ENCODE measurements at places on chromosomes 13 and 19.

DNA sequence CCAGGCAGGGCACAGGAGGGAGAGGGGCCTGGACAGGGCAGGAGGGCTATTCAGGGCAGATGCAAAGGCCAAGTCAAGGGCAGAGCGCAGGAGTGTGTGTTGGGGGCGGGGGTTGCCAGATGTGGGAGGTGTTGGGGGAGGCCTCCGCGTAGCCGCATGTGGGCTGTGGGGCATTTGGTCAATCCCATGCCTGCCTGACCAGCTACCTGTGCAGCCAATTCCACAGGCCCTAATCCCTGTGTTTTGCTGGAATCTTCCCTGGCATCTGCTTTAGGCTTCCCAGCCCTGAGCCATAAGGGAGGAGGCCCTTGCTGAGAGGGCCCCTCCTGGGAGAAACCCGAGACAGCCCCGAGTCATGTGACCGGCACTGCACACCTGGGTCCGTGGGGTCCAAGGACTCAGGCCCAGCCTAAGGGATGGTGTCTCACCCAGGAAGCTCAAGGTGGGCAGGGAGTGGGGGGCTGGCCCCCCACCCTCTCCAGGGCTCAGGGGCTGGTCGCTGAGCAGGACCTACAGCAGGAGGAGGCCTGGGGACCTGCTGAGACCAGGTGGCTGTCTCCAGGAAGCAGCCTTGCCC is 20.3 kb downstream of the RFX1 start:
- DNase-seq: no peak

DNA sequence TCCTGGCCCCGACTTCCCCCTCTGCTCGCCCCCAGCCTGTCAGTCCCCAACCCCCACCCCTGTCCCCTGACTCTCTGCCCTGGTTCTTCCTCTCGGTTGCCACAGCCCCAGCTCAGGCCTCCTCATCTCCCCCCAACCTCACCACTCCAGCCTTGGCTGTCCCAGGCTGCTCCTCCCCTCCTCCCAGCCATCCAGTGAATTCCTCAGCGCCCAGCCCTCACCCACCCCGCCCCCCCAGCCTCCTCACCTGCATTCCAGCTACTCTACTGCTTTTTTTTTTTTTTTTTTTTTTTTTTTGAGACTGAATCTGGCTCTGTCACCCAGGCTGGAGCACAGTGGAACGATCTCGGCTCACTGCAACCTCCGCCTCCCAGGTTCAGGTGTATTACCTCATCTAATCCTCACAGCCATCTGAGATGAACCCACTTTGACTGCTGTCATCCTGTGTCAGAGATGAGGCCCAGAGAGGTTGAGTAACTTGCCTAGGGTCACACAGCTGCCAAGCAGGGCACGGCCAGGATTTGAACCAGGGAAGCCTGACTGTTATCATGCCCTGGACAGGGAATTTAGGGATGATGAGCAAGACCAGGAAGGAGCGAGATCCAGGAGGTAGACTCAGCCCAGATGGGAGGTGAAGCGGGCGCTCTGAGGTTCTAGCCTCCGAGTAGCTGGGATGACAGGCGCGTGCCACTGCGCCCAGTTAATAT is 2.6 kb downstream of the SULT2B1 start:
- DNase-seq: no peak

DNA sequence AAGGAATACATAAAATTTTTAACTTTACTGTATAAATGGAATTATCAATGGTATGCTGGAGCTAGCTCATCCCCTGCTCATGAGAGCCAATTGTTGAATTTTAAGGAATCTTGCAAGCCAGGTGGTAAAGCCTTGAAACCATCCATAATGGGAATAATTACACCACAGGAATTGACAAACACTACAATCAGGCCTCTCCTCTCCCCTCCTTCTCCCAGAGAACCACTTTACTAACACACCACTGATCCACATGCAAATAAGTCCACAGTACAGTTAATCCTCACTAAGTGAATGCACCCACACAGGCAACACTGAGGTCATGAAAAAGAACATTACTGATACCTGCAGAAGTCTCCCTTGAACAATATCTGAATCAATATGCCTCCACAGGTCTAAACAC is 140.5 kb downstream of the KLF12 start:
- no peak for DNase-seq

- DNase-seq: no peak
These were observed 2.8 kb downstream of the PALM3 start for GRCh38 chr19:14059093-14059480.

DNA sequence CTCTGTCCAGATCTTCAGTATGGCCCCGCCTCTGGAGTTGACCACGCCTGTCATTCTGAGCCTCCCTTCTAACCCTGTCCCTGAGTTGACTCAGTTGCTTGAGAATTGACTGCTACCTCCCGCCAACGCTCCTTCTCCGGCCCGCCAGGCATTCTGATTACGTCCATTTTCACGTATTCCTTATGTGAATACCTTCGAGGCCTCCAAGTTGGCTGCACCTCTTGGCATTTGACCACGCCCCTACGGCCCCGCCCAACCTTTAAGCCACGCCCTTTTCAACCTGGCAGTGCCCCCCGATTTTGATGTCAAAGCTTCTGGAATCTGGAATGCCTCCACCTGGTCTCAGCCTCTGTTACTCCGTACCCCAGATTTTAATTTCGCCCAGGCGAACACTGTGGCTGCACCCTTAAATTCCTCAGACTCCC is 1.7 kb upstream of the EML2 start:
- no peak for DNase-seq

Data from skeletal muscle cell (primary cell).